ENCODE measurements at places on chromosomes 13 and 19. TPM values are rescaled to one million over a fixed set of nuclear protein-coding genes. Genes with fewer than 3 reads are reported as not detected.

- DNase-seq, result no peak
Observed at GRCh38 chr19:50416034-50416977, 2.4 kb upstream of the SPIB start.

DNA sequence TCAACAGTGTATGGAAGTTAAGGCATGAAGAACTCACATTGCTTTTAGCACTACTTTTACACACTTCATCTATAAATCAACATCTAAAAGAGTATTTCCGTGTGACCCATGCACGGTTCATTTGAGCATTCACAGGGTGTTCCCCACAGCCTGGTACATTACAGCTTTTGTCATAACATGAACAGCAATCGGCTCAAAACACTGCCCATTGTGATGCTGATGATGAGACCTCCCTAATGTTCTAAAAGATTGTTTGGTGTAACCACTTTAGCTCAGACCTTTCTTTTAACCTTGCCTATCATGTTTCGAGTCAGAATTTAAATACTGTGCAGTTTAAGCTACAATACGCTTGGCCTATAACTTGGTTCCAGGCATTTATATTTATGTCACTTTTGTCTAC, 4.1 kb upstream of the KLF5 start:
- no peak for DNase-seq

Gene ZNF730
- 4.1 TPM for total RNA-seq

DNA sequence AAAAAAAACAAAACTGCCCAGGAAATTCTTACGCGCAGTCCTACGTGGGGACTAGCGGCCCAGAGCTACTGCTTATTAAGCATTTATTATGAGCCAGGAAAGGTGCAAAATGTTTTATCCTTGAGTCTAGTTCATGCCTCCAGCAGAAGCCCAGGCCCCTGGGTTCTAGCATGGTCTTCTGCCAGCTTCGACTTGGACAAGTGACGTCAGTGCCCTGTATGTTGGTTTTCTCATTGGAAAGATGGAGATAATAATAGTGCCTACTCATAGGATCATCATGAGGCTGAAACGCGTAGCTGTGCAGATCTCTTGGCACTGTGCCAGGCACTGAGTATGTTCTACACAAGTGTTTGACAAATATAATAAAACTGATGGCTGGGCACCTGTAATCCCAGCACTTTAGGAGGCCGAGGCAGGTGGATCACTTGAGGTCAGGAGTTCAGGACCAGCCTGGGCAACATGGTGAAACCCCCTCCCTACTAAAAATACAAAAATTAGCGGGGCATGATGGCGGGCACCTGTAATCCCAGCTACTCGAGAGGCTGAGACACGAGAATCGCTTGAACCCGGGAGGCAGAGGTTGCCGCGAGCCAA, 12.4 kb upstream of the SULT2B1 start:
- DNase-seq, result no peak

- peak; percentile 79 for DNase-seq
Observed at GRCh38 chr19:33290082-33290815, 12.1 kb downstream of the CEBPA start.

Measured in chondrocyte (in vitro differentiated cells).